ENCODE measurements at places on chromosomes 7 and 10. TPM values are rescaled to one million over a fixed set of nuclear protein-coding genes. Genes with fewer than 3 reads are reported as not detected.

The TAS2R4 gene
- 2.9 TPM for total RNA-seq

The NPC1L1 gene
- total RNA-seq: not detected

The SLC26A3 gene
- total RNA-seq: not detected

The RGR gene
- not detected for total RNA-seq

The MEOX2 gene
- total RNA-seq: 3.8 TPM

The BAG3 gene
- total RNA-seq: 12.7 TPM

The ZNF736 gene
- total RNA-seq: 14.4 TPM

DNA sequence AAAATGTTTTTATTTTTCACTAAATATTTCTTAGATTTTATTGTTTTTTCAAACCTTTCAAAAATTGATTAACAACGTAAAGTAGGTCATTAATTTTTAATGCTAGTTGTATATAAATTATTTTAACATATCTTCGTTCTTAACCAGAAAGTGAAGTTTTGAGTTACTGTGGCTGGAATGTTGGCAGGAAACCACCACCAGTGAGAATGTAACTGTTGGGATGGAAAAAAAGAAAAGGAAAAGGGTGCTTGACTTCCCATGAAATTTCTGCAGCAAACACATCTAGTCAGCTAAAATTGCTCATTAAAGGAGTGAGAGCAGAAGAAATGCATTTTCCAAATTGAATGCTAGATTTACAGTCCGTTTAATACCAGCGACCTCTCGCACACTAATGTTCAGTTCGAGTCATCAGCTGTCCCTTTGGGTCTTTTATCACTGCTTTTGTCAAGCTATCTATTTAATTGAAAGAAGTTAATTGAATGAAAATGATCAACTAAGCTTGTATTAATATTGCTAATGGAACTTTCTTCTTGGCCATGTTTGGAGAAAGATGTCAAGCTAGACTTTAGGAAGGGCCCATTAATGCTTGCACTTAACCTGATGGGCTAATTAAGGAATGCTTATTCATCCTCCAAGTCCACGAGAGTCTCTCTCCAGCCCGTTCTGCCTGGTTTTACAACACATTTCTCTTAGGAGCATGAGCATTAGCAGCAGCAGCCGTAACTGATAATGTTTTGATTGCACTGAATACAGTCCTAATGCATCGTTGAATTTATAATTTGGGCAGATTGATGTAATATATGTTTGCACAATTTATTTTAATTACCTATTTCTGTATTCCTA, 70.1 kb downstream of the UBE3C start:
- H3K27ac ChIP-seq: no peak overlapping the region
- H3K27me3 ChIP-seq: no peaks in the 10 kb centered on the region
- peaks cover 31% of the 10 kb centered on the region for H3K36me3 ChIP-seq
- H3K4me3 ChIP-seq: no peak overlapping the region
- DNase-seq: no peak
- peaks cover 11% of the 10 kb centered on the region for H3K4me1 ChIP-seq

- no peaks in the 10 kb centered on the region for H3K4me1 ChIP-seq
- no peak for DNase-seq
- H3K27ac ChIP-seq: no peak overlapping the region
- H3K27me3 ChIP-seq: no peaks in the 10 kb centered on the region
These were observed 287.4 kb upstream of the SEMA3D start for GRCh38 chr7:85474234-85474633.

DNA sequence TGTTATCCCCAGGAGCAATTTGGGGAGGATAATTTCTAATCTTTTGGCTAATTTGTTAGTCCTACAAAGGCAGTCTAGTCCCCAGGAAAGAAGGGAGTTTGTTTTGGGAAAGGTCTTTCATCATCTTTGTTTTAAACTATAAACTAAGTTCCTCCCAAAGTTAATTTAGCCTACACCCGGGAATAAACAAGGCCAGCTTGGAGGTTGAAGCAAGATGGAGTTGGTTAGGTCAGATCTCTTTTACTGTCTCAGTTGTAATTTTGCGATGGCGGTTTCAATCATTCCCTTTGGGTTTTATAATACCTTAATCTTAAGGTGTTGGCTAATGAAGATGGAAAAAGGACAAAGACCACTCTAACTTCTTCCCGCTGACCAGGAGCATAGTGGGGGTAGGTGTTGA, 166.4 kb upstream of the NAMPT start:
- no peaks in the 10 kb centered on the region for H3K4me1 ChIP-seq
- H3K36me3 ChIP-seq: no peaks in the 10 kb centered on the region
- H3K27me3 ChIP-seq: peaks cover 2% of the 10 kb centered on the region
- no peak for DNase-seq
- no peak overlapping the region for H3K27ac ChIP-seq

- no peak overlapping the region for H3K27ac ChIP-seq
- H3K36me3 ChIP-seq: no peaks in the 10 kb centered on the region
- no peaks in the 10 kb centered on the region for H3K4me1 ChIP-seq
- H3K27me3 ChIP-seq: no peaks in the 10 kb centered on the region
These were observed 97.8 kb upstream of the PPP2R2D start for GRCh38 chr10:131802996-131803395.

DNA sequence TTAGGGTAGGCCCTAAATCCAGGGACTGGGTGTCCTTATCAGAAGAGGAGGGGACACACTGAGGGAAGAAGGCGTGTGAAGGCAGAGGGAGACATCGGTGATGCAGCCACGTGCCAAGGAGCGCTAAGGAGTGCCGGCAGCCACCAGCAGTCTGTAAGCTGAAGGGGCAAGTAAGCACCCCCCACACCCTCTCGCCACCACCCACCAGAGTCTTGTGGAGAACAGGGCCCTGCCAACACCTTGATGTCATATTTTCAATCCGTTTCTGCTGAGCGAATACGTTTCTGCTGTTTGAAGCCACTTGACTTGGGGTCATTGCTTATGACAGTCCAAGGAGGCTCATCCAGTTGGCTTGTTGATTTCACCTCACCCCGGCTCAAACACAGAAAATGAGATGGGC, 37.9 kb downstream of the RGS10 start:
- no peaks in the 10 kb centered on the region for H3K27me3 ChIP-seq
- H3K27ac ChIP-seq: no peak overlapping the region
- DNase-seq: peak; percentile 36
- H3K36me3 ChIP-seq: peaks cover 6% of the 10 kb centered on the region
- peaks cover 8% of the 10 kb centered on the region for H3K4me1 ChIP-seq

DNA sequence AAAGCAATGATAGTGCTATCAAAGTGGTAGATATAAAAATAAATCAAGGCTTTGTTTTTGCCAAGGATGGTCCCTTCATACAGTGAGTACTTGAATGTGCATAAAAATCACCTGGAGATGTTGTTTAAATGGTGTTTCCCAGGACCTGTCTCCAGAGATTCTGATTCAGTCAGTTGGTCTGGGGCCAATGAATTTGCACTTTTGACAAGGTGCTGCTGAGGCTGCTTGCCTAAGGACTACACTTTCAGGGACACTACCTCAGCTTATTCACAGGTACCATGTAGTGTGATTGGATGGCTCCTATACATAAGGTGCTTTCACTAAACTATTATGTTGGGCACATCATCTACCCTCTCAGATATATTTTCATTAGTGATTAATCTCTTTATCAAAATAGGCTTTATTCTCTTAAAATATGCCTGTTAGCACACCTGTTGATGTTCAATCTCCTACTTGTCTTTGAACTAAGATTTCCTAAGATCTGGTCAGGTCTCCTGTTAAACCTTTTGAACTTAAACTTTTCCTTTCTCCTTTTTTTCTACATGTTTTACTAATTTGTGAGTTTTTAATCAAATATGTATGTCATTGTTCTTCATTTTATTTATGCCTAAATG, 24.3 kb downstream of the CAPZA2 start:
- DNase-seq: no peak
- no peaks in the 10 kb centered on the region for H3K4me1 ChIP-seq
- H3K27ac ChIP-seq: no peak overlapping the region
- H3K27me3 ChIP-seq: no peaks in the 10 kb centered on the region
- H3K36me3 ChIP-seq: peaks cover 3% of the 10 kb centered on the region

GRCh38 chr7:128197589-128197988, 43.5 kb upstream of the LEP start:
- H3K4me1 ChIP-seq: no peaks in the 10 kb centered on the region
- peak; percentile 97 for DNase-seq
- no peaks in the 10 kb centered on the region for H3K36me3 ChIP-seq
- H3K27ac ChIP-seq: no peak overlapping the region

- no peak for DNase-seq
- H3K4me3 ChIP-seq: no peak overlapping the region
- H3K36me3 ChIP-seq: no peaks in the 10 kb centered on the region
- no peaks in the 10 kb centered on the region for H3K4me1 ChIP-seq
These were observed 279.3 kb downstream of the SKAP2 start for GRCh38 chr7:26584987-26585665.
